ENCODE measurements at places on chromosomes 7 and 10.

DNA sequence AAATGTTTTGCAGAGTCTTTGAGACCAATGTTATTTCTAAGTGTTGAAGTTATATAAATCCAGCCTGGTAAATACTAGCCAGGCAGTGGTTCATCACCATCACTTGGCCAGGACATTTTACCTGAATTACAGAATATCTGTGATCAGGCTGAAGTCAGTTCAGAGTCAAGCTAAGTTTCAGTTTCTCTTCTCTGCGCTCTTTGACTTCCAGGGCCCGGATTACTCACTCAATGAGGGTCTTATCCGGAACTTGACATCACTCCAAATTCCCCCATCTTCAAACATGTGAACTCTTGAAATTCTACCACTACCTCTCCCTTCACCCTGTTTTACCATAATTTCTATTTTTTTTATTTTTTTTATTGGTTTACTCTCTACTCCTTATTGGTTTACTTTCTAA, 36.6 kb upstream of the CCAR1 start:
- DNase-seq, result no peak

DNA sequence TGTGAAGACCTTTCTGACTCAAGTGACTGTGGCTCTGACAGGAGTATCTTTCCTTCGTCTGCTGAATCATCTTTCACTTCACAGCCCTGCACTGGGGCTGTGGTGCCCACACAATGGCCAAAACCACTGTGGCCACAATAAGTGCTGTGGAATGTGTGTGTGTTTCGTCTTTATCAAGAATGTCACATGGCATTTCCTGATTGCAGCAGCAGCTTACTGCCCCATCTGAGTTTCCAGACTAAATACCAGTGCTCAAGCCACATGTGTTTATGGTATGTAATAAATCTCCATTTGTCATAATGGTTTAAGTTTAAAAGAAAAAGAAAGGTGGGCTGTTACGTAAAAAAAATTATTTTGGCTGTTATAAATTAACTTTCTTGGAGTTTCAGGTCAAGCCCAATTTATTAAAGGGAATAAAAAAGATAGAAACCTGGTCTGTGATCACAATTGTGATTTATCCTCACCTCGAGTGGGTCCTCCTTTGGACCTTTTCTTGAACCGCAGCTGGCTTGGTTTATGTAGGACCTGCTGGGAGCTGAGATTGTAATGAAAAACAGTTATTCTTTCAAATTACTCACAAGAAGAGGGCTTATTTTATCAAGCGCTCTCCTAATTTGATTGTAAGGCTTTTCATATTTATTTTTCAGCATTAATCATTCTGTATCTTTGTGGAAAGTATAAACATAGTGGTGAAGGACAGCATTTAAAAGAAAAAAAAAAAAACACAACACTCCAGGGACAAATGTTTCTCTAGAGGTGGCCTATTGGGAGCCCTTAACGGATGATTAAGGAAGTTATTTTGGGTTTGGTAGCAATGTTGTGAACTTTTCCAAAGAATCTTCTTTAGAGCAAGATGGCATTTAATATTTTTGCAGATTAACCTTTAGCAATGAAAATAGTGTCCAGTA, 116.2 kb downstream of the LRMDA start:
- DNase-seq, result peak; percentile 72

GRCh38 chr7:146004805-146005204, 111.8 kb upstream of the CNTNAP2 start:
- no peak for DNase-seq

DNA sequence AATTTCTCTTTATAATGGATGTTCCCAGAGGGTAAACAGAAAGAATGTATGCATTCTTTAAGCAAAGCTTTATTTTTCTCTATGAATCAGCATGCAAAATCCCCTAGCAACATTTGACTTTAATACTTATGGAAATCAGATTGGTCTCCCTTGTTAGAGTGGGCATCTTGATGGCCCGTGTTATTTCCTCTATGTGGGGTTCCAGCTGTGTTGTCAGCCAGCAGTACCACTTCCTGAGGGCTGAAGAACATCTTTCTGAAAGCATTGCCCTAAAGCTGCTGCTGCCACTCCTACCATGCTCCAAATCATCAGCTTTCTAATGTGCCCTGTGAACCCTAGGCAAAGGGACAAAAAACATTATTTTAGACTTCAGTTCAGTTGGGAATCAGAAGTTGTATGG, 70.4 kb upstream of the HECTD2 start:
- no peak for DNase-seq

DNA sequence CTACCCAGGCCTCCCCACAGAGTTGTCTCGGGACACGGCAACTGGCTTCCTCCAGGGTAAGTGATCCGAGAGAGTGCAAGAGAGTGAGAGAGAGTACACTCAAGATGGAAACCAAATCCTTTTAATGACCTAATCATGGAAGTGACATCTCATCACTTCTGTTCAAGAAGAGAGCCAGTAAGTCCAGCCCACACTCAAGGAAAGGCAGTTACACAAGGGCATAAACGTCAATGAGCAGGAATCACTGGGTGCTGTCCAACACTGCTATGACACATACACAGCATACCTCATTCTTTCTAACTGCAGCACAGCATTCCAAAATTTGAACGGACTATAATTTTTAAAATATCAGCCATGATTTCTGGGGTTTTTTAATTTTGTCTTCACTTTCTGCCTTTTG, 29.3 kb upstream of the OSBPL3 start:
- peak; percentile 79 for DNase-seq

- DNase-seq, result no peak
Measured at GRCh38 chr10:58894929-58895328, 281.5 kb upstream of the PHYHIPL start.

DNA sequence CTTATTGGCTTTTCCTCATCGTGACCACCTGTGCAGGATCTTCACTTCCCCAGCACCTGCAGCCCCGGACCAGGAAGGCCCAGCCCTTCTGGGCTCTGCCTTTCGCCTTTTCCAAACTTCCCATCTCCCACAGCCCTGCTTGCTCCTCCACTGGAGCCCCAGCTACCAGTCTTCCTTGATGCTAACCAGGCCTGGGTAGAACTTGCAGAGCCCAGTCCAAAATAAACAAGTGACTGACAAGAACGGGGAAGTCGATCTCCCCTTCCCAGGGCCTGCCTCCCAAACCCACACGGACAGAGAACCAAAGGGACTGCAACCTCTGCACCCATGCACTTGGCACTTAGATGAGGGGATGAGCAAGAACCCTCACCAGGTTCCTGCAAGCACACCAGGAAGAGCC, 154.9 kb upstream of the C7orf33 start:
- DNase-seq, result no peak

- no peak for DNase-seq
Measured at GRCh38 chr10:124217906-124218804, 124.8 kb upstream of the CHST15 start.

DNA sequence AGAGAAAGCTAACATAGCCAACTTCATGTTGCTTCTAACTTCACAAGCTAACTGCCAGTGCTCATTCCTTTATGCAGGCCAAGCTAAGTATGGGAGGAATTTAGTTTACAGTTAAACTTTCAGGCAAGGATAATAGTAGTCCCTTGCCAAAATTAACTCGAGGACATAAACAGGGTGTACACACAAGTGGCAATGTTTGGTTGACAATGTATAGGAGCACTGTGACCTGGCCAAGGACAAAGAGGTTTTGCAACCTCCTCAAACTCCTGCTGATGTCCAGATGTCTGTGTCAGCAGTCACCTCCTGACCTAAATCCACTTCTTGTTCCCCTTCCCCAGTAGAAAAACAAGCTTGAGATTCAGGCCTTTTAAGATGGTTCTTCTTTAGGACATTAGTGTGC, 494.6 kb upstream of the KLF6 start:
- DNase-seq, result no peak

- no peak for DNase-seq
Measured at GRCh38 chr10:95388109-95388471, 97.3 kb upstream of the PDLIM1 start.

DNA sequence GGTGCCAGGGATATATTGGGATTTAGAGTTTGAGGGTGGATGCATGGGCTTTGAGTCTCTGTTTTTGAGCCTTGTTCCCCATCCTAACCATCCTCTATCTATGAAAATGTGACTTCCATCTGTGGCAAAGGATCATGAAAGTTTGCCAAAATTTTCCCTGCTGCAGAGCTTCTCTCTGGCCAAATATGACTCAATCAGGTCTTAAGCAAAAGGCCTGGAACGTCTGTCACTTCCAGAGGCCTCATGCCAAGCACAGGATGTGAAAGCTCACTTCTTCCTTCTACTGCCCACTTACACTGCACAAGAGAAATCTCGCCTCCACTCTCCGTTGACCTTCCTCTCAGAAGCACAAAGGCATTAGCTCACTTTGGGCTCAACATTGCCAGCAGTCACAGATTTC, 696.9 kb upstream of the NRP1 start:
- peak; percentile 63 for DNase-seq

DNA sequence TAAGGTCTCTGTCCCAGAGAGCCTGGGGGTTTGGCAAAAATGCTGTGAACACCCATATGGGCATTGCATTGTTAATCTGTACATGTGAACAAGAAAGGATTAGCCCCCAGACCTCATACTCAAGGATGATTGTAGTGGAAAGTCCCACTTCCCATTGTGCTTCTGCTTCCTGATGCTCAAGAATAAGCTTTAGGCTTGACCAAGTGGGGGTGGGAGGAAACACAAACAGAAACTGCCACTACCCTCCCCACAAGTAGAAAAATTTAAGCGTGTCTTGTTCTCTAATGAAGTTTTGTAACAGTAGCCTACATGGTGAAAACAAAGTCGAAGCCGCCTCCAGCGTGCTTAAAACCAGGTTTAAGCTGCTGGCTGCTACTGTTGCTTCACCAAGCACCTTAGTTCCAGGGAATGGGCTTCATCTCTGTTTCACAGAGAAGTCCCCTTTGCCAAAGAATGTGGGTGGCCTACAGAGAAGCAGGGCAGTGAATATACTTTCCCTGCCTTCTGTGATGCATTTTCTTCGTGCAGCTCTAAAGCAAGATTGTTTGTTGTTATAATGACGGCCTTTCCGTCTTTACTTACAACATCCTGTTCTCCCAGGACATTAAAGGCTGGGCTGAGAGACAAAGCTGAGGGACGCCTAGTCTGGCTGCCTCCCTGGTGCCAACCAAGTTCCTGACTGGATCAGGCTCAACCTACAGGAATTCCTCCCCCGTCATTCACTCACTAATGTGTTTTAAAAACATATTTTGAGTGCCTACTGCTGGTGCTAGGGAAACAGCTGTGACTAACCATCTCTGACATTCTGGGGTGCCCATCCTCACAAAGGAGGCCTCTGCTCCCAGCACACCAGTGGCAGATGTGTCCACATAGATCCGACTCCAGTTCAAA, 32.1 kb upstream of the CCSER2 start:
- no peak for DNase-seq
